Pulmonary artery endothelial cell (primary cell): ENCODE measurements at places on chromosomes 5 and 9.

DNA sequence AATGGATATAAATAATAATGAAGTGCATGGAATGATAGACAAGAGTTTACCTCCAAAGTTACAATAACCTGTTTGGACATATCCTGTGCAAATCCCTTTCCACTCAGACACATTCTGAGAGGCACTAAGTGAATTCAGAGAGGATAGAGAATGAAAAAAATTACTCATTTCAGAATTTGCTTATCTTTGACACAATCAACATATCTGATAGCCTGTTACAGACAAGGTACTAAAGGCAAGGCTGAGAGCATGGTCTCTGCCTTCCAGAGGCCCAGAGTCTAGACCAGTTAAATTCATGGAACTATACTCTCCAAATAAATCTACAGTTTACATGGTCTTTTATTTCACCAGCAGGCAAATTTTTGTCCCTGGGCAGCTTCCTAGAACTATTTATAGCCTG is 371.8 kb upstream of the PTGER4 start:
- no peak for DNase-seq

GRCh38 chr5:119016125-119016774 is 27.9 kb upstream of the DTWD2 start:
- no peak for DNase-seq

DNA sequence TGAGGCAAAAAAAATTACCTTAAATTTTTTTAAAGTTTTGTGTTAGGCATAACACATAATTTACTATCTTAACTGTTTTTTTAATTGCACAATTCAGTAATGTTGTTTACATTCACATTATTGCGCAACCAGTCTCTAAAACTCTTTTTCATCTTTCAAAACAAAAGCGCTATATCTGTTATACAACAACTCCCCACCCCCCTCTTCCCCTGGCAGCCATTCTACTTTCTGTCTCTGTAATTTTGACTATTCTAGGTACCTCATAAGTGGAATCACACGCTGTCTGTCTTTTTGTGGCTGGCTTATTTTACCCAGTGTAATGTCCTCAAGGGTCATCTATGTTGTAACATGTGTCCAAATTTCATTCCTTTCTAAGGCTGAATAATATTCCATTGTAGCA is 241.5 kb upstream of the DMRT1 start:
- DNase-seq, result no peak

- no peak for DNase-seq
These were observed 22.3 kb upstream of the EGFL7 start for GRCh38 chr9:136640171-136641111.

- DNase-seq, result no peak
These were observed 577.6 kb downstream of the TLR4 start for GRCh38 chr9:118281772-118282171.

DNA sequence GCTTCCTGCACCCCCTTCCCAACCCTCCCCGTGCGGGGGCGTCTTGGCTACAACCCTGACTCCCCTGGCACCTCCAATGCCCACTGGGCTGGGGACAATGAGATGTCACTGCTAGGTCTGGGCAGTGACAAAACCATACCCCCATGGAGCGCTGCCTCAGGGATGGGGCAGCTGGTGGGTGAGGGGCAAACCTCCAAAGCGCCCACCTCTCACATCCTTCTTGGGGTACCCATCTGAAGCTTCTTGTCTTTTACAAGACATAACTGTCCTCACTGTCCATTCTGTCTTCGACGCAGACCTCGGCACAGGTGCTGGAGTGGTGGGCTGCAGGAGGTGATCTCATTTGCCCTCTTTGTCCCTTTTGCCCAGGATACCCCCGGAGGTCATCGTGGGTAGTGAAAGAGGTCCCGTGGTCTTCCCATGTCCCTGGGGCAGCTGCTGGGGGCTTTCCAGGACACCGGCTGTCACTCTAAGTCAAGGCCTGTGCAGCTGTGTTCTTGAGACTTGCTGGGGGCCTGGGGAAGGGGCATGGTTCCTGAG is 27.8 kb upstream of the CSF1R start:
- DNase-seq, result no peak

GRCh38 chr5:146254223-146254622 is 50.8 kb downstream of the RBM27 start:
- no peak for DNase-seq

- DNase-seq, result no peak
These were observed 52.4 kb downstream of the TTLL11 start for GRCh38 chr9:122040561-122041242.

DNA sequence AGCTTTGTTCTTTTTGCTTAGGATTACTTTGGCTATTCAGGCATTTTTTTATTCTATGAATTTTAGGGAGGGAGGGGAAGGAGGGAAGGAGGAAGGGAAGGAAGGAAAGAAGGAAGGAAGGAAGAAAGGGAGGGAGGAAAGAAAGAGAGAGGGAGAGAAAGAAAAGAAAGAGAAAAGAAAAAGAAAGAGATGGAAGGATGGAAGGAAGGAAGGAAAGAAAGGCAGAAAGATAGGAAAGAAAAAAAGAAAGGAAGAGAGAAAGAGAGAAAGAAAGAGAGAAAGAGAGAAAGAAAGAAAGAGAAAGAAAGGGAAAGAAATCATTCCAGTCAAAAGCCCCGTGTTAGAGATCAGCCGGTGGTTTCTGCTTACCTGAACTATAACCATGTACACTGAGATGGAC is 20.8 kb upstream of the NKD2 start:
- no peak for DNase-seq

DNA sequence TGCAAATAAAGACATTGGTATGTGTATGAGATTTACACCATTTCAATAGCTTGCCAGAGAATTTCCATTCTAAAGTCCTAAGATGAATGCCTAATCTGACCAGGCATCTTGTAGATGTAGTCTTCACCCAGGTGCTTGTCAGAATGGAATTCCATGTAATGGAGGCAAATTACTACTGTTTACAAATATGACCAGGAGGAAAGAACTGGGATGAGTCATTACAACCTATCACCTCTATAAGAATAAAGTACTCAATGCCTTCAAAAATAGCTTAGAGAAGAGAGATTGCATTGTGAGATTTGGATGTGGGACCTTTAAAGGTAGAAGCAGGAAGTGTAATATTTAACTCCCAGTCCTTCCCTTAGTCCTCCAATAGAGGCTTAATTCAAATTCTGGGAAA is 507.0 kb upstream of the PTGER4 start:
- no peak for DNase-seq

- DNase-seq, result no peak
These were observed 25.0 kb upstream of the PALM2AKAP2 start for GRCh38 chr9:109755040-109755439.

DNA sequence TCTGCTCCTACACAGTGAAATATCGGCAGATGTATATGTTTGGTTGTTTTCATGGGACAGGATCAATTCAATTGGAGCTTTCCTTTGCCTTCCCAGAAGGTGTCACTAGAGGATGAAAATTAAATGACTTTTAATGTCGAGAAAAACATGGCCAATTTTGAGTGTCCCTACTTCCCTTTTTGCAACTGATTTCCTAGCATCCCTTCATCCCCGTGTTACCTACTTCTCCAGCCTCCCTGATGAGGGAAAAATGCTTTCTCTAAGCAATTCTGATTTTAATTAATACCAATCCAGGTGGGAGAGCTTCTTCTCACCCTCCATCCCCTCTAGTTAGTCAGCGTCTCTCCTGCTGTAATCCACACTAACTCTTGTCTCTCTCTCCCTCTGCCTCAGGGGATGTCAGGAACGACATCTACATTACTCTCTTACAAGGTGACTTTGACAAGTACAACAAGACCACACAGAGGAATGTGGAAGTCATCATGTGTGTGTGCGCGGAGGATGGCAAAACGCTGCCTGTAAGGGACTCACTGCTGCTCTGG is 64.9 kb downstream of the DOCK2 start:
- no peak for DNase-seq

DNA sequence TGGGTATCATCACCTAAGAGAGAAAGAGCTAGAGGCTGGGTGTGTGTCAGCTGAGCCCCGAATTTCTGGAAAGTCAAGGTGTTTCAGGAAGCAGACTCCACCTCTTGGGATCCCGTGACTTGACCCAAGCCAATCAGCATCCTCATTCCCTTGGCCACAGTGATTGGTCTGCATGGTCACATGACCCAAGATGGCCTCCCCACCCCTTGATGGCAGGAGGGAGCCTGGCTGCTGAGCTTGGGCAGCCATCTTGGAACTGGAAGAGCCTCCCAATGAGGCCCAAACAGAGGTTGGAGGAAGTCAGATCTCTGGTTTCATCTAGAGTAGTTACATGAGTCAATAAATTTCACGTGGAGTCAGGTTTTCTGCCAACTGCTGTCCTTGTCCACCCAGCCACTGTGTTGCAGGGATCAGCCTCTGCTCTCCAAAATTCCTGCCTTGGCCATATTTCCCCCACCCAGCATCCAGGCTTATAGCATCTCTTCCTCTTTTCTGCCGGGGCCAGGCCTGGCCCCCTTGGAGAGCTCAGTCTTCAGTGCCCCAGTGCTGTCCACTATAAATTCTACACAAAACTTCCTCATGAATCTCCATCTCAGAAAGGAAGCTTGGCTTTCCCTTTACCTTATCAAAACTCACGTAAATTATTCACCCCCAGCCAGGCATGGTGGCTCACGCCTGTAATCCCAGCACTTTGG is 17.2 kb upstream of the SUSD3 start:
- DNase-seq, result no peak

DNA sequence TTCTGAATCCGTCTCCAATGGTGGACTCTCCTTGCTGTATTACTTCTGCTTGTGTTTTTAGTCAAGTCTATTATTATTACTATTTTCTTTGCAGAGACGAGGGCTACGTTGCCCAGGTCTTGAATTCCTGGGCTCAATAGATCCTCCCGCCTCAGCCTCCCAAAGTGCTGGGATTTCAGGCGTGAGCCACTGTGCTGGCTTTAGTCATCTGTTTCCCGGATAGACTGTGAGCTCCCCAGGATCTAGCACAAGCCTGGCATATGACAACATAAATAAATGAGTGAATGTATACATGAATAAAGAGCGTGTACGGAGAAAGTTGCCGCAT is 439 bp upstream of the DDX46 start:
- no peak for DNase-seq

- no peak for DNase-seq
These were observed 90.4 kb upstream of the IL6ST start for GRCh38 chr5:56085193-56085592.

GRCh38 chr9:16551692-16552091 is 318.8 kb downstream of the BNC2 start:
- DNase-seq, result no peak

DNA sequence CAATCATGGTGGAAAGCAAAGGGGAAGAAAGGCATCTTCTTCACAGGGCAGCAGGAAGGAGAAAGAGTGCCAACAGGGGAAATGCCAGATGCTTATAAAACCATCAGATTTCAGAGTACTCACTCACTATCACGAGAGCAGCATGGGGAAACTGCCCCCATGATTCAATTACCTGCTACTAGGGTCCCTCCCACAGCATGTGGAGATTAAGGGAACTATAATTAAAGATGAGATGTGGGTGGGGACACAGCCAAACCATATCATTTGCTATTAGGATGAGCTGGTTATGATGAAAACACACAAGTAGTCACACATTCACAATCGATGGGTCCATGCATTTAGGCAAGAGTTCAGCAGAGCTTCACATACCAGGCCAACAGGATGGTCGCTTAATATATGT is 469.0 kb downstream of the PDE4D start:
- no peak for DNase-seq

DNA sequence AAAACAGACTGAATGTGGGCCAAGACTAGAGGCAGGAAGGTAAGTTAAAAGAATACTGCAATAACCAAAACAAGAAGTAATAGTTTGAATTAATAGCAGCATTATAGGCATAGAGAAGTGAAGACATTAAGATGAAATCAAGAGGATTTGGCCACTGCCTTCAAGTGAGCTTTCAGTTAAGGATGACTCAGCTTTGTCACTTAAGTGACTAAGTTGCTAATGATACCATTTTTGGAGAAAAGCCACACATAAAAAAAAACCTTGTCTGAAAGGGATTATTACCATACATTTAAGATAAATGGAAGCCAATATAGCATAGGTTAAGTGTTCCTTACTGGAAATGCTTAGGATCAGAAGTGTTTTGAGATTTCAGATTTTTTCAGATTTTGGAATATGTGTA is 57.0 kb downstream of the ECPAS start:
- DNase-seq, result no peak

GRCh38 chr9:133347515-133347984 is 381 bp downstream of the MED22 start:
- DNase-seq, result no peak

DNA sequence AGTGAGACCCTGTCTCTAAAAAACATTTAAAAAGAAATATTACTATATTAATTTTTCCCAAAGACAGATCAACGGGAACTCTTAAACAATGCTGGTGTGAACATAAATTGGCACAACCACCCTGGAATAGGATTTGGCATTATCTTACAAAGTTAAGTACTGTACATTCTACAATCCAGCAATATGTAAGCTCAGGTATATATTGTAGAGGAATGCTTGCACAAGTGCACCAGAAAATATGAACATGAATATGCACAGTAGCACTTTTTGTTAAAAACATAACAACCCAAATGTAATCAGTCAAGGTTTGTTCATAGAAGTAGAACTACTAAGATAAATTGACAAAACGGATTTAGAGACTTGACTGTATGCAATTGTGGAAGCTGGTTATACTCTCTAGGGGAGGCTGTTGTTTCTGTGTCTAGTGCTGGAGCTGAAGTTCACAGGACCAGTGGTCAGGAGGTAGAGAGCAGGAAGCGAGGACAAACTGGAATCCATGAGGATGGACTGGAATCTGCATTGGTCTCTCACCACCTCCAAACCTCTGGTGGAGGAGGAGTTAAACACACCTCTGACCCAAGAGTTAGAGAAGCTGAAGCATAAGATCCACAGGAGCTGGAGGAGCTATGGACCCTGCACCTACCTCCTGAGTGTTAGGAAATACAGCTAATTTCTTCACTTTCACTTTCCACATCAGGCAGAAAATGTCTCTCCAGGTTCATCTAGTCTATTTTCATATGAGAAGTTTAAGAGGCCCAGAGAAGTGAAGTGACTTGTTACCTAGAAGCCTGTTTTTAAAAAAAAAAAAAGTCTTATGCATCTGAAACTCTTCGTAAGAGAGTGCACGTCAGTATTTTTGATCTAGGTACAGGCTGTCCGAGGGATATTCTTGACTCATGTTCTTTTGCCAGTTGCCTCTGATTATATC is 20.3 kb upstream of the RIC1 start:
- no peak for DNase-seq

DNA sequence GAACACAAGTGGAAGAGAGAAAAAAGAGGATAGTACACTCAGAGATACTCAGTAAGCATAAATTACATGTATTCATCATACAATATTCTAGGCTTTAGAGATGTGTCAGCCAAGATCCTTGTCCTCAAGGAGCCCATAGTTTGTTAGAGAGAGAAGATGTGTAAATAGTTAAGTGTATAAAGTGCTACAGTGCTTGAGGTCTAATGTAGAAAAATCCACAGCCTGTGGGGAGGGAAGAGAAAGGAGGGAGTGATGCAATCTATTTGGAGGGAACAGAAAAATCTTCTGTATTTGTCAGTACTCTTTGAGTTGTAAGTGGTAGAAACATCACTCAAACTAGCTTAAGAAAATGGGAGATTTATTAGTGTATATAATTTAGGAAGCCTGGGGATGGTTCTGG is 81.9 kb downstream of the PALM2AKAP2 start:
- no peak for DNase-seq

GRCh38 chr9:106757514-106757913 is 105.5 kb upstream of the ZNF462 start:
- DNase-seq, result no peak

- DNase-seq, result peak; percentile 37
These were observed 35.0 kb downstream of the IPPK start for GRCh38 chr9:92634712-92635605.
